G401 (cell line): ENCODE measurements at places on chromosomes 13 and 19.

DNA sequence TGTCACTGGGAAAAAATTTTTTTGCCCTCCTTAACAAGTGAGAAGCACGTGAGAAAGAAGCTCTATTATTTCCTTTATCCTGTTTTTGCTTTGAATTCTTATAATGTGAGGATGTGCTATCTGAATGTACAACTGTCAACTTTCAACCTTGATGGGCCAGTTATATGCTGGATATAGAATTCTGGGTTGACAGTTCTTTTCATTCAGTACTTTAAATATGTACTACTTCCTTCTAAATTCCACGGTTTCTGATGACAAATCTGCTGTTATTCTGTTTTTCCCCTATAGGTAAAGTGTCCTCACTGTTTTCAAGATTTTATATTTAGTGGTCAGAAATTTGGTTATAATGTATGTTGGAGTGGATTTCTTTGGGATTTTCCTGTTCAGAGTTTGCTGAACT is 29.9 kb downstream of the ZDHHC20 start:
- no peak for DNase-seq

GRCh38 chr13:100464006-100464405 is 124.6 kb downstream of the GGACT start:
- no peak for DNase-seq

DNA sequence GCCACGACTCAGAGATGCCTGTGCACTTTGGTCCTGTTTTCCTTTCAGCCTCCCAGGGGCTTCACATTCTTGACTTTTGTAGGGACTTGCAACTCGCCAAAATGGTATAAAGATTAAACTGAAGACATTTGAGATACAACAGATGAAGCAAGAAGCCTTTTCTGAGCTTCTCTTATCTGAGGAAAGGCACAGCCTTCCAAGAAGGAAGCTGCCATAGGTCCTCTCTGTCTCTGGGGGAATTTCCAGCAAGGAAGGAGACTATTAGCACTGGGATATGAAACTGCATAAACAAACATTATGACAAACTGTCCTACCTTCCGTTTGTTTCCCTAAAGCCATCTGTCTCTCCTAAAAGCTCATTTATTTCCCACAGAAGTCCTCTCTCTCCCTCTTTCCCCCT is 39.3 kb downstream of the TGDS start:
- DNase-seq, result no peak

DNA sequence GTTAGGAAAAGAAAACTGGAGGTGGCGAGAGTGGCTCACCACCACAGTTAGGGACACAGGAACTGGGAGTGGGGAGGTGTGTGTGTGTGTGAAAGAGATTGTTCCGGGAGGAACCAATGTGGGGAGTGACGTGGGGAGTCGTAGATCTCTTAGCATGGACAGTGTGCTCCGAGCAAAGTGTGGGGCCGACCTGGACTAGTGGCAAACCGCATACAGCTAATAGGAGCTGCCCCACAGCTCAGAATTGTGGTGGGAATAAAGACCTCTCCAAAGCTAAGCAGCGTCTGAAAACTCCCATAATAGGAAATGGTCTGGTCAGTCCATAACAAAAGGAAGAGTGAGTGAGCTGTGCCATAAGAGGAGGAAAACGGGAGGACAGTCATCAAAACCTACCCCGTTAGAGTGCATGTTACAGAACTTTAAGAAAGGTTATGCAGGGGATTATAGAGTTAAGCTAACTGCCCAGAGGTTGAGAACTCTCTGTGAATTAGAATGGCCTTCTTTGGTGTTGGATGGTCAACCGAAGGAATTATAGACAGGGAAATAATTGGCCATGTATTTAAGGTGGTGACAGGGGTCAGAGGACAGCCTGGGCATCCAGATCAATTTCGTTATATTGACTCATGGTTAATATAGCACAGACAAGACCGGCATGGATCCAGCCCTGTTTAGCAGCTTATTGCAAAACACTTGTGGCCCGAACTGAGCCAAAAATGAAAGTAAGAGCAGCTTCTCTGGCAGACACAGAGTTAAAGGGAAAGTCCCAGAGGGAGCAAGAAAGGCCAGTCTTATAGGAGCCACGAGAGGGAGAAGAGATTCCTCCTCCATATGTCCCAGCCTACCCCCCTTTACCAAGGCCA is 8.9 kb upstream of the SLC15A1 start:
- DNase-seq, result no peak

GRCh38 chr13:75135325-75135825 is 346.6 kb downstream of the TBC1D4 start:
- no peak for DNase-seq

- DNase-seq, result no peak
Measured at GRCh38 chr13:26585136-26585535, 27.7 kb downstream of the WASF3 start.

DNA sequence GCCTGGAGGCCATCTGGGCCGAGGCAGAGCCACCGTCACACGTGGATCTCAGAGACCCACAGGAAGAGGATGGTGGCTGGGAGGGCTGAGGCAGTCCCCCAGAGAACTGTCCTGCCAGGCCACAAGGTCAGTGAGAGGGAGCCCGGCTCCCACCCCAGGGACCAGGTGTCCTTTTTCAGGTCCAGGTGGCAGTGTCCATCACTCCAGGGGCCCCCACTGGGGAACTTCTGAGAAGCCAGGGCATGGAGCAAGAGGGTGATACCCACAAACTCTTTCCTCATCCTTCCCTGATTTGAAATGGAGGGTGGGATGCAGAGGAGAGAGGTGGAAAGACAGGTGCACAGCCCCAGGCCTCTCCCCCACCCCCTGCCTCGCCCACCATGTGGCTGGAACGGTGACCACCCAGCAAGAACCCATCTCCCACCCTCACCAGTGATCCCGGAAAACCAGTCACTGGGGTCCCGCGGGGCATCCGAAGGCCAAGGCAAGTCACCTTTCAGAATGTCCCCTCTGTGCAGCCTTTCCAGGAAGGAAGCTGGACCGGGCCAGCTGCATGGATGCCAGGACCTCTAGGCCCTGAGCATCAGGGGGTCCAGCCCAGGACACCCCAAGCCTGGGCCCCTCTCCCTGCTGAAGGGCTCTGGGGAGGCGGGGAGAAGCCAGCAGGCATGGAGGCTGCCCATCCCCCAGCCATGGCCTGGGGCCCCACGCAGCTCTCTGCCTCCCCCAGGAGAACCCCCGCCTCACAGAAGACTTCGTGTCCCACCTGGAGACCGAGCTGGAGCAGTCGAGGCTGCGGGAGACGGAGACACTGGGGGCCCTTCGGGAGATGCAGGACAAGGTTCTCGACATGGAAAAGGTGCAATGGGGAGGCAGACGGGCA is 14.1 kb downstream of the PRR36 start:
- no peak for DNase-seq

DNA sequence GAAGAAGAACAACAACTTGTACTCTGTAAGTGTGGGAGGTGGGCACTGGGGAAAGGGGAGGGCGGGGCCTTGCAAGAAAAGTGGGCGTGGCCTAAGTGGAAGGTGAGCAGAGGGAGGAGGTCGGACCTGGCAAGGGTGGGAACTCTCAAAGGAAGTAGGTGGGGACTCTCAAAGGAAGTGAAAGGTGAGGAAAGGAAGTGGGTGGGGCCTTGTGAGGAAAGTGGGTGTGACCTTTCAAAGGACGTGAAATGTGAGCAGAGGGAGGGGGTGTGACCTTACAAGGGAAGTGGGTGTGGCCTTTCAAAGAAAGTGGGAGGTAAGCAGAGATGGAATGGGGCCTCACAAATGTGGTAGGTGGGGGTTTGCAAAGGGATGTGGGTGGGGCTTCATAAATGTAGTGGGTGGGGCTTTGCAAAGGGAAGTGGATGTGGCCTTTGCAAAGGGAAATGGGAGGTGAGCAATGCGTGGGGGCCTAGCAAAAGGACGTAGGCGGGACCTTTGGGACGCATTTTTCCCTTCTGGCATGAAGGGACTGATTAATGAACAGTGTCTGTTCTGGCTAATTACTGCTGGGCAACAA is 25.9 kb downstream of the ACSBG2 start:
- no peak for DNase-seq
